ENCODE measurements at places on chromosomes 5 and 9.

DNA sequence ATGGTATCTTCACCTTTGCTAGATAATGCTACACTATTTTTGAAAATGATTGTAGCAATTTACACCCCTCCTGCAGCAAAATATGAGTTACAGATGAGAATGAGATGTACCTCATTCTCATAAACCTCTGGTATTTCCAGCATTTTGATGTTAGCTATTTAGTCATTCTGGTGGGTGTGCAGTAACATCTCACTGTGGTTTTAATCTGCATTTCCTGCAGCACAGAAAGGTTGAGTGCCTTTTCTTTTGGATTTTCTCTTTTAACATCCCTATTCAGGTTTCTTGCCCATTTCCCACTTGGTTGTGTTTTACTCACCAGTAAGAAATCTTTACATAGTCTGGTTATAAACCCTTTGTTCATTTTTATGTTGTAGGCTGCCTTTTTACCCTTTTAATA, 206.2 kb downstream of the NR3C1 start:
- DNase-seq, result no peak

- DNase-seq, result no peak
Observed at GRCh38 chr9:135262248-135262647, 174.8 kb downstream of the OLFM1 start.

DNA sequence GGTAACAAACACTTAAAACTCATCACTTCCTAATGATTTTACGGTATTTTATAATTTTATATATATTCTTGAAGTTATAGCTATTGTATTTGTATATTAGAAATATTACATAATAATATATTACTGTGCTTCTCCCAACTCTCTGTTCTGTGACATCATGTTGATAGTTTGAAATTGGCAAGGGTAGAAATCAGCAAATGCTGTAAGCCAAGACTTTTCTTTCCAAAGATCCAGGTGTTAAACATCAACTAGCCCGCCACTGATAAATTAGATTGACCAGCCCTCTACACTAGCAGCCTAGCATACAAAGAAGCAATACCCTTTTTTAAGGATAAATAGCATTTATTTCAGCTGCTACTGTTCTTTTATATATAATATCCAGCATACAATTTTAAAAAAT, 122.9 kb downstream of the PRELID2 start:
- no peak for DNase-seq

- DNase-seq, result no peak
Observed at GRCh38 chr9:36742264-36742663, 169.6 kb downstream of the MELK start.

DNA sequence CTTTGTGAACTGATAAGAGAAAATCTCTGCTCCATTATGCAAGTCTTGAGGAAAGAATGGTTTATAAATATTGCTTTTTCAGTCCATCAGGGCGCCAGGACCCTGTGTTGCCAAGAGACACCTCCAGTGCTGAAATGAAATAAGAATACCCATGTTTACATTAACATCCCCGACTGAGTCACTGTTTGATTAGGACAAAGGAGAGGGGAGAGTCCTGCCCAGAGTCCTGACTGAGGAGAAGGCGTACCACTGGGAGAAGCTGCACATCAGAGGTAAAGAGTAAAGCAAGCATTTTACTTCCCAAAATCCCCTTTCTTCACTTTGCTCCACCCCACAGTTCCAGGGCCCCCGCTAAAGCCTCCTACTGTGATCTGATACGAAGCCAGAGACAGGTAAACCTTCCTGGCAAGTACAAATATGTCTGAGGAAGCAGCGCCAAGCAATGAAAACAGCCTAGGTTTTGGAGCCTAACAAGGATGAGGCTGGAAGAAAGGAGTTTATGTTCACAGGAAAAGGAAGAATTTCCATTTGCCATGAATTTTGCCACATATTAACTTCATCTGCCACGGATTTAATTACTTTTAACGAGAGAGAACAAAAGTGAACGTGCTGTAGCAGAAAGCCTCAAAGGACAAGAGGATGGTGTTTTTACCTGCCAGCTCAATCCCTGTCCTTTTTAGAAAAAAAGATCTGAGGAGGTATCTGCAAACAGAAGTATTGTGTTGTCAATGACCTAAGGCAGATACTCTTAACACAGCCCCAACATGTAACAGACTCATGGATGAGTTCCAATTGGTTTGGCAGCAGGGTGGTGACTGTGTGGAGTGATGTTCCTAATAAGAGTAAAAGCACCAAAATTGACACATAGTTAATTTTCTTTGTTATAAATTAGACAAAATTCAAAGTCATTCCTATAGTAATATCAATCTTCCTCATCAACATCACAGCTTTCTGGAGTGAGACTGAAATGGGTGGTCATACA, 209.4 kb upstream of the TLE4 start:
- no peak for DNase-seq

DNA sequence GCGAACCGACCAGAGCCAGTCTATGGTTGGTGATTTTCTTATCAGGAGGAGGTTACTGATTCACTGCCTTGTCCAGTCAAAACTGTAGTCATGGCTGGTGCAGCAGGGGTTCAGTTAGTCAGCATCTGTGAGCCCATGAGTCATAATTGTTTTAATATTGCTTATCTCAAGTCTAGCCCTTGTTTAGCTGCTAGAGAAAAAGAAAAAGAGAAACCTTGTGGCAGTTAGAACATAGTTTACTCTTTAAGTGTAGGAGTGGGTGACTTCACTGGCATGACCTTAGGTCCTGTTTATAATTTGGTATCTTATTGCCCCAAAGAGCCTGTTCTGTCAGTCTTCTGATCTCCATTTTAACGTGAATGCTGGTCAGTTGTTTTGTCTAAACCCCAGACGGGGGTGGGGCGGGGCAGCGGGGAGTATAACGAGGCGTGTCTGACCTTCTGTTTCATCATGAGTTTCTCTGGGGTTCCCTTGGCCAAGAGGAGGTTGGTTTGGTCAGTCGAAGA, 76.9 kb upstream of the NFIL3 start:
- DNase-seq, result peak; percentile 84

- DNase-seq, result no peak
Observed at GRCh38 chr5:160616712-160617497, 195.2 kb downstream of the PTTG1 start.

DNA sequence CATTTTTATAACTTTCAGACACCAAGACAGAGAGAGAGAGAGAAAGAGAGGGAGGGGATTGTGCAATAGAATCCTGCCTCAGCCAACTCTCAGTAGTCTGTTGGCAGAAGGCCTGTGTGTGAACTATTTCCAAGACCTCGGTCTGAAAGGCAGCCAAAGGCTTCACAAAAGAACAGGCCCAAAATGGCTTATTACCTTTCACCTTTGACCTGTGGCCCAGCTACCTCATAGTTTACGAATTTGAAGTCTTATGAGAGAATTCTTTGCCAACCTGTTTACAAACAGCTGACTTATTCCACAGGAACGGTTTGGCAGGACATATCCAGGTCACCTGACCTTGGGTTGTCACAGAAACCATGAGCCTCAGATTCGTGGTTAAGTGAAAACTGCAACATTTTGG, 48.6 kb downstream of the NR2F1-AS1 start:
- DNase-seq, result no peak

- DNase-seq, result peak; percentile 76
Observed at GRCh38 chr9:134341306-134341705, 15.1 kb downstream of the RXRA start.

- DNase-seq, result no peak
Observed at GRCh38 chr9:33233626-33234342, 6.2 kb upstream of the SPINK4 start.

- DNase-seq, result no peak
Observed at GRCh38 chr9:134136996-134137299, 1.1 kb downstream of the WDR5 start.

GRCh38 chr5:150122158-150122510, 33.5 kb downstream of the PDGFRB start:
- DNase-seq, result peak; percentile 57

GRCh38 chr5:142644640-142645361, 41.1 kb downstream of the FGF1 start:
- peak; percentile 46 for DNase-seq

GRCh38 chr9:97854696-97855485, 1.9 kb downstream of the FOXE1 start:
- no peak for DNase-seq

GRCh38 chr5:136686192-136686872, 321.0 kb upstream of the TRPC7 start:
- DNase-seq, result no peak

DNA sequence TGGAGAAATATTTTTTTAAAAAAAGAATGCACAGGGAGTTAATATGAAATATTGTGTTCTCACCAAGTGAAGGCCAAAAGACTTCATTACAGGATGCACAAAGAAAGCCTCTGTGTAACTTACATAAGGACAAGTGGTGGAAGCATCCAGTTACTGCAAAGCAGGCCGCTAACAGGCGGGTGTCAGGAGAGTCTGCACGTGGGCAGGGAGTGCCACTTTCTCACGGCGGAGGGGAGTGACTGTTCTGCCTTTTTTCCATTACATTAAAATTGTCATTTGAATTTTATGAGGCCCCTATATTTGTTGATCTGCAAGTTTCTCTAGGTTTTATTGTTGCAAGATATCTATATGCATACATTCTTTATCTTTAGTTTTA, 28.1 kb upstream of the SPATA31E1 start:
- no peak for DNase-seq

DNA sequence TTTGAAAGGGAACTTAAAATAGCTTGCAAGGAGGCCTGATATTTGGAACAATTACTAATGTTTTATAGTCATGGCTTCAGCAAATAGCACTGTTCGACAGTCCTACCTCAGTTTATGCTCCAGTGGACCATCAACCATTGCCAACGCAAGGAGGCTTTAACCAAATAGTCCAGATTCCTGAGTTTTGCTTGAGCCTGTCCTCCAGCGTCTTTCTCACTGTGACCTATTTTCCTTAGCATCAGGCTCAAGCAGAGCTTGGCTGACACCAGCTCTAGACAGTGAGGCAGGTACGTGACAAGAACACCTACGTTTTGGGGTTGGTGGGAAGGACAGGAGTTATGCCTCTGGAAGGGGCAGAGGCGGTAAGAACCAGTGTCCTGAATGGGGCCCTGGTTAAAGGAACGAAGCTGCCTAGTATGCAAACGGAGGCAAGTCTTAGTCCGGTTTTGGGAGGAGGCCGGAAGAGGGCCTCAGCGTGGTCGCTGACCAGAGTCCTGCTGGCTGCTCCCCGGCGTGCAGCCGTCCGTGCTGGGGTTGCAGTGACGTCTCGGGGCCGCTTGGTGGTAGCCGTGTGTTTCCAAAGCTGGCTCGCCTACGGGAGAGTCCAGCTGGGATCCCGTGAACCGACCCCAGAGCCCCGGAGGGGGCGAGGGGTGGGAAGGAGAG, 998 bp upstream of the FGF18 start:
- peak; percentile 87 for DNase-seq

- no peak for DNase-seq
Observed at GRCh38 chr5:137191179-137191578, 307.9 kb downstream of the SPOCK1 start.

DNA sequence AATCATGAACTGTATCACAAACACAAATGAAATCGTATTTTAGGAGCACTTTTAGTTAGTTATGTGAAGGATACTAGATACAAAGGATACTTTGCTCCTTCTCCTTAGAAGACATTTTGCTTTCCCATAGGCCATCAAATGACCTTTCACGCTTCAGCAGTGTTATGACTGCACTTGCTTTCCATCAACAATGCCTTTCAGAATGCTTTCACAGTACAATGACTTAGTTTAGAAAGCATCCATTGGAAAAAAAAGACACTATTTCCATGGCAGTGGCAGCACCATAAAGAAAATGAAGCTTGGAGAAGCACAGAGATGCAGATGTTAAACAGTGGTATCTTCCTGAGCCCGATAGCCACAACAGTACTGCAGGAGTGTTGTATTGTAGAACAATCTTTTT, 203.9 kb downstream of the PCSK1 start:
- no peak for DNase-seq

DNA sequence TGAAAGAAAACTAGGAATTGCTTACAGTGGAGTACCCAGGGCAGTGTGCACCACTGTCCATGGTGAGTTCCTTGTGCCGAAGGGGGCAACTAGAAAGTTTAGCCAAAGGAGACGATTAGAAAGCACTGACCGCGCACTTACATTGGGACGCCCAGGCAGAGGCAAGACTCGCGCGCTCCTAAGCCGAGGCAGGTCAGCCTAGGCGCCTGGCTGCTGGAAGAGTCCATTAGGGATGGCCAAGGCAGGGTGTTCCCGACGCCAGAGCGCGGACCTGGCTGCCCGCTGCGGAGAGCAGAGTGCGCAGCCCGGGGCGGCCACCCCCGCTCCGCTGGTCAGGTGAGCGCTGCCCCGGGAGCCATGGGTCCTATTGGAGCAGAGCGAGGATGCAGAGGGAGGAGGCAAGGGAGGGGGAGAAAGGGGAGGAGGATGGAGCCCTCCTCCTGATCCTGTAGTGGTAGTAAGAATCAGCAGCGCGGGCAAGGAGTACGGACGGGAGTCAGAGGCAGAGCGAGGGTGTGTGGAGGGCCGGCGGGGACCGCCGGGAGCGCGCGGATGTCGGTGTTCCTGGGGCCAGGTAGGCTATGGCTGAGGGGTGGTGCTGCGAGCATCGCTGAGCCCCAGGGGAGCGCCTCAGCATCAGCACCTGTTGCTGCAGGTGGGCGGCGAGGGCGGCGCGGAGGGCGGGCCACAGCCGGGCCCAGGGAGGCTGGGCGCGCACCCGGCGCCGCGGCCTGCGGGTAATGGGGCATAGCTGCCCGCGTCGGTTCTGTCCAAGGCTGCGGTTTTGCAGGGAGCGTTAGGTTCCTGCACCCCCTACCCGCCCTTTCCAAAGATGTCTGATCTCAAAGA, at the start of gene ADGRV1:
ADGRV1 (plus strand) TSS at position 454 of the 849 bp plus-strand sequence; CDS start at position 553, 99 bp downstream.
- DNase-seq, result peak; percentile 31

DNA sequence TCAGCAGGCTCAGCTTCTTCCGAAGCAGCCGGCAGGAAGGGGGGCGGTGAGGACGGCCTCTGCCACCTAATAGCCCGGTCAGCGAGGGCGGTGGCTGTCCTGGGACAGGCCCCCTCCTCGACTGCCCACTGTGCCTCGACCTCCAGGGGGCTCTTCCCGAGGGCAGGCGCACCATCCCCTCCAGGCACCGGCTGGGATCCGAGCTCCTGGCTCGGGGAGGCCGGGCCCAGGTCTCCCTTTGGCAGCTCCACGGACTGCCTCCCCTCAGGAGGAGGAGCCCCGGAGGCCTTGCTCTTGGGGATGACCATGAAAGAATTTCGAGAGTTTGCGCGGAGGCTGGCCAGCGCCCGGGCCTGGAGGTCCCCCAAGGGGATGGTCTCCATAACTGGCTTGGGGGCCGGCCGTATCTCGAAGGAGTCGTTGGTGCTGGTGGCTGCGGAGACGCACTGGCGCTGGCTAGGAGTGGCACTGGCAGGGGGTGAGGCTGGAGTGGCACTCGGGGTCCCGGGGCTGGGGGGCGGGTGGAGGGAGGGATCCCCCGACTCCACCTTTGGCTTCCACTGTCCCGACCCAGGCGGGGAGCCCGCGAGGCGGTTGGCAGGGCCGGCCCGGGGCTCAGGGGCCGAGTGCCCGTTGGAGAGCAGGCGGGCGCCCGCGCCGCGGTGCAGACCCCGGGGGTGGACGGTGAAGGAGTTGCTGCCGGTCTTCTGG, 975 bp downstream of the TPRN start:
- DNase-seq, result no peak
